EL (cell line): ENCODE measurements at places on chromosomes 1 and 21.

GRCh38 chr1:47785561-47786271 is 211.5 kb downstream of the TRABD2B start:
- no peak for DNase-seq

DNA sequence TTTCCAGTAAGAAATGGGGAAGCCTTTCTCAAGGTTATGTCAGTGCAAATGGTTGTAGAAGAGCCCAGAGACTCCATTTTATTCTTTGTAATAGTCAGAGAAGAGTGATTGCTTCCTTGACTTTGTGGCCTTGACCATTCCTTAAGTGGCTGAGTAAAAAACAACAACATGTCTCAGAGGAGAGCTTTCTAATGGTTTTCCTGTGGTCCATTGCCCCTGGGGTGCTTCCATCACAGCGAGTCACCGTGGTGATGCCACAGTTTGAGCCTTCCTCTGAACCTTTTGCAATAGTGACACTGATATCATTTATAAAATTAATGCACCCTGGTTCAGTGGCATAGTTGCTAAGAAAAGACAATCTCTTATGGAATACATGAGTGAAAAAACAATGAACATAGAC is 38.6 kb downstream of the PAPPA2 start:
- DNase-seq: no peak

- no peak for DNase-seq
These were observed 16.9 kb downstream of the PTPRF start for GRCh38 chr1:43547538-43548072.

GRCh38 chr1:107599220-107599619 is 365.8 kb downstream of the VAV3 start:
- no peak for DNase-seq

DNA sequence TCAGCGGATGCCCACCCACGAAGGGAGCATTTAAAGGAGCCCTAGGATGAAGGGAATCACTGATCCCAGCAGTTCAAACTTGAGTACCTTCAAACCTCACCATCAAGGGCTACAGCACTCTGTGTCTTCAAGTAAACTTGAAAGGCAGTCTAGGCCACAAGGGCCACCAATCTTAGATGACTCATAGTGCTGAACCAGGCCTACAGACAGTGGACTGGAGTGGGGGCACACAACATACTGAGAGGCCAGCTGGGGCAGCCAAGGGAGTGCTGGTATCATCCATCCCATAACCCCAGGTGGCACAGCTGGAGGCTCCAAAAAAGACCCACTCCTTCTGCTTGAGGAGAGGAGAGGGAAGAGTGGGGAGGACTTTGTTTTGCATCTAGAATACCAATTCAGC is 345.4 kb downstream of the DUSP10 start:
- no peak for DNase-seq

DNA sequence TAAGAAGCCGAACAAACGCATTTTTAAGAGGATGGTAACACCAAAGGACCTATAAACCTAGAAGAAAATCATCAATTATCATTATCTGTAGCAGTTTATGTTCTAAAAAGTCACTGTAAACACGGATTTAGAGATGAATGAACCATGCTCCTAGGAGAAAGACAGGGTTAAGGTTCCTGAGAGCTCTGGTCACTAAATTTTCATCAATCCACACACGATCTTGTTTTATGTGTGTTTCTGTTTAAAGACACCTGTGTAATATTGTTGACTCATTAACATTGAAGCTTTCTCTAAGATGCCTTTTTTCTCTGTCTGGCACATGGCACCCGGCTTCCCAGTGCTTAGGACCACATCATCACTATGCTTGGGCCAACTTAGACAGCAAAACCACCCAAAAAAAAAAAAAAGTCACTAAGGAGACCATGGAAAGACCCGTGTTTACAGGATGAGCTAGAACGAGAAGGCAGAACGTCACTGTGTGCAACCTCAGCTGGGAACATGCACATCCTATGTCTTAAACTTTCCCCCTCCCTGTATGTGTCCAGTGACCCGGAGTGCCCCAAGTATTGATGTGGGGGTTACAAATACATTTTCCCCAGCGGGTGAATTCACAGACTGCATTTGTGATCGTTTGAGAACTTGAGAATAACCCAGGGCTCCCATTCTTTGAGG is 55.8 kb upstream of the PDE9A start:
- DNase-seq: no peak

DNA sequence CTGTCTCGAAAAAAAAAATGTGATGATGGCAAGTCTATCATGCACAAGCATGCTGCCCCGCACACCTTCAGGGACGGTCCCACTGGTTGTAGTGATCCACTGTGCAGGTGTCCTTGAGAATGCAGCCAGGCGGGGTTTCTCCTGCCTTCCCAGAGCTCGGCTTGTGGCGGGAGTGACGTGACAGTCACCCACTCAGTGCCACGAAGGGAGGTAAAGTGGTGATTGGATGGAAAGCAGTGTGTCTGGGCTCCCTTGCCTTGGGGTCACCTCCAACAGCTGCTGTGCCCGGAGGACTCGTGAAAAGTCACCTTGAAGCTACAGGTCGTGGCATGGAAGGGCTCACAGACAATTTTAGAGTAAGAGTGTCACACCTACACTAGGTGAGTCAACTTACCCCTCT is 33.5 kb upstream of the TRIM17 start:
- DNase-seq: no peak

GRCh38 chr1:15944308-15945010 is 31.4 kb downstream of the ZBTB17 start:
- DNase-seq: no peak

DNA sequence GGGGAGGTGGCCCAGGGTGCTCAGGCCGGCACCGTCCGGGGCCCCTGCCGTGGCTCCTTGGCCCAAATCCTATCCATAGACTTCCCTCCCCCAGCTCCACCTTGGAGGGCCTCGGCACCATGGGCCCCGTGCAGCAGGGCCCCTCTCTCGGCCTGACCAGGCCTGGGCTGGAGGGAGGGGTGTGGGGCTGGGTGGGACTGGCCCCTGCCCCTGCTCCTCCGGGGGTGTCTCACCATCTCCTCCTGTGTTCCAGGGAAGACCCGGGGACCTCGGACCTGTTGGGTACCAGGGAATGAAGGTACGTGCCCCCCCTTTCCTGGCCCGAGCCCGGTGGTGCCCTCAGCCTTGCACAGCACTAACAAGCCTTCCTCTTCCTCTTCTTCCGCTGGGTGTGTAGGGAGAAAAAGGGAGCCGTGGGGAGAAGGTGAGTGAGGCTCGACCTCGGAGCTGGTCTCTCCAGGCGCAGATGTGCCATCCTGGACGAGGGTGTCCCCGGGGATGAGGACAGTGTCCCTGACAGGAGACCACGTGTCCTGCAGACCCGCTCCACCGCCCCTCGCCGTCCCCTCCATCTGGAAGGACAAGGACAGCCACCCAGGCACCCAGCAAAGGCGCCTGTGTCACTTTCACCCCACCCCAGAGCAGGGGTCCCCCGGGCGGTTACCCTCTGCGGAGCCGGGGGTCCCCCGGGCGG is 7.9 kb downstream of the COL6A1 start:
- no peak for DNase-seq

DNA sequence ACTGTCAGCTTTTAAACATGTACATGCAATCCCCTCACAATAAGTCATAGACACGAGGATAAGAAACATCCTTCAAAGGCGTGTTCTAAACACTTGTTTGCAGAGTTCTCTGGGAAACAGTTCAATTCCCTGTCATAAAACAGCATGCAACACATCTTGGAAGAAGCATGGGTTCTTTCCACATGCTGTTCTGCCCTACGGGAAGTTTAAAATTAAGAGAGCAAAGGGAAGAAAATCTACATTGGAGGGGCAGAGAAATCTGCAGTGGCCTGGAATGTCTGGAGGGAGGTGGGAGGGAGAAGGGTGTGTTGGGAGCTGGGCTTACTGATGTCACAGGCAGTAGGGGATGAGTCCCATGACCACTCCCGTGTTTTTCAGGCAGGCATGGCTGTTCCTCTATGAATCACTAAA is 98.3 kb upstream of the SLC2A1 start:
- DNase-seq: peak; percentile 29

DNA sequence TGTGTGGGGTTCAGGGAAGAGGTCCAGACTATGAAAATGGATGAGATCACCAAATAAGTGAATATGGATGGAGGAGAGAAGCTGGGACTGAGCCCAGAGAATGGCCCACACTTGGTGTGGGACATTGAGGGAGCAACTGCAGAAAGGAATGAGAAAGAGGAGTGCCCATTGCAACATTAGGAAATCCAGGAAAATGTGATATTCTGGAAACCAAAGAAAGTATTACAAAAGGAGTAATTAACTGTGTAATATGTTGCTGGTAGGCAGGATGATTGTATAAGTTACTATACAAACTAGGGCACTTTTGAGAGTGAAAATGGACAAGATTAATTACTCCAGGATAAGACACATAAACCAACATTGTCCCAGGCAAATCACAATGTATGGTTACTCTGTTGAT is 59.8 kb upstream of the ARTN start:
- no peak for DNase-seq

- no peak for DNase-seq
These were observed 2.2 kb downstream of the SPATA46 start for GRCh38 chr1:162374406-162374805.
